ENCODE measurements at places on chromosomes 7 and 10. TPM values are rescaled to one million over a fixed set of nuclear protein-coding genes. Genes with fewer than 3 reads are reported as not detected.

Gene SLC26A5
- total RNA-seq, result not detected

Gene PDZD8
- total RNA-seq, result 11.2 TPM

Gene HOGA1
- total RNA-seq, result not detected

Gene RELN
- total RNA-seq, result not detected

Gene TIMM23
- 61.9 TPM for total RNA-seq

All from activated CD8-positive, alpha-beta T cell treated with anti-CD3 and anti-CD28 coated beads, Interleukin-2, amount 10 ng/mL, durations not matched to agents 7 days and 5 days (primary cell).